ENCODE measurements at places on chromosomes 5 and 9.

DNA sequence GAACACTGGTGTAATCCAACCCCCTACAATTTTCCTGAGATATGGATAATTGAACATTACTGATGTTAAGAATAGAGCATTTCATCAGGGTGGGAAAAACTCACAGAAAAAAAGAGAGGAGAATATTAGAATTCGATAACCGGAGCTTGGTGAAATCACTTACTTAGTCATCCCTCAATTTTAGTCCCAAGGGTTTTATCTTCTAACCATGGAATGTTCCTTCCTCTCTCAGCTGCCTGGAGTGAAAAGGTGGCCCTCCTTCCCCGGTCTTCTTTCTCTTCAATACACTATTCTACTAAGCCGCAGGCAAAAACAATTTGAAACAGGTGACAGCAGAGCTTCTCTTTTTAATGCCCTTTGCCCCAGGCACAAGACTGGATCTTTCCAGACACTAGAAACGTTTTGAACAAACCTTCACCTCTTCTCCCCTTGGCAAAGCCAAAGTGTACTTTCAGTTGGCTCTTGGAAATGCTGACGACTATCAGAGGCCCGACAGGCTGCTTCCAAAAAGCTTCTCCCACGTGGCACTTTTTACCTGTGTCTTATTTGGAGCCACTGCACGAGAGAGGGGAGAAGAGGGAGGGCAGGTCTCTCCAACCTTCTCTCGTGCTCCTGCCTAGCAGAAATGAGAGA is 543.9 kb downstream of the TLE1 start:
- no peak for DNase-seq

- no peak for DNase-seq
Measured at GRCh38 chr5:125011947-125012346, 265.5 kb upstream of the ZNF608 start.

DNA sequence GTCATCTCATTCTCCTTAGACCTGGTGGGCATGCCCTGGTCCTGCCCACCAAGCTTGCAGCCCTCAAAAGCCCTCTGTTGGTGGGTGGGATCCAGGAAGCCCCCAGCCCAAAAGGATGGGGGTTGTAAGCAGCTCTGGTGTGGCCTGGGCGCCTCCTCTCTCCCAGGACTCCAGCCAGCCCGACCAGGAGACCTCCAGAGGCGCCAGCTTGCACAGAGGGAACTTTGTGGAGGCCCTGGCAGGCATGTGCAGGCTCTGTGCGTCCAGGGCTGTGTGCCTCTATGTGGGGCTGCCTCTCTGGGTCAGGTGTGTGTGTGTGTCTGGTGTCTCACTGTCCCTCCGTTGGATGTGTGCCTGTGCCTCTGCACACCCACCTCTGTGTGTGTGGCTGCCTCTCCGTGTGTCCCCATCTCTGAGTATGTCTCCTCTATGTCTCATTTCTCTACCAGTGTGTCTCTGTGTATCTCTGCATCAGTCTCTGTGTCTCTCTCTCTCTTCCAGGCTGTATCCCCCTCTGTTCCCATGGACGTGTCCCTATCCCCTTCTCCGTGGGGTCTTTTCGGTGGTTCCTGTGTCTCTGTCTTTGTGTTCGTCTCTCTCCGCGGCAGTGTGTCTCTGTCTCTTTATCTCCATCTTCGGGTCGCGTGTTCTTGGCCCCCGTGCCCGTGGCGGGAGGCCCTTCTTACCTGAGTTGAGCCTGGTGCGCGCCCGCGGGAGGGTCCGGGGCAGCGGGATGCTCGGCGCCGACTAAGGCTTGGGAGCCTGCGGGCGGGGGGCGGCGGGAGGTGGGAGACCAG is 501 bp downstream of the ENHO start:
- no peak for DNase-seq

GRCh38 chr5:161396171-161396570 is 150.4 kb downstream of the GABRB2 start:
- DNase-seq: no peak

GRCh38 chr9:135473972-135474543 is 5.5 kb upstream of the PPP1R26 start:
- DNase-seq: no peak

DNA sequence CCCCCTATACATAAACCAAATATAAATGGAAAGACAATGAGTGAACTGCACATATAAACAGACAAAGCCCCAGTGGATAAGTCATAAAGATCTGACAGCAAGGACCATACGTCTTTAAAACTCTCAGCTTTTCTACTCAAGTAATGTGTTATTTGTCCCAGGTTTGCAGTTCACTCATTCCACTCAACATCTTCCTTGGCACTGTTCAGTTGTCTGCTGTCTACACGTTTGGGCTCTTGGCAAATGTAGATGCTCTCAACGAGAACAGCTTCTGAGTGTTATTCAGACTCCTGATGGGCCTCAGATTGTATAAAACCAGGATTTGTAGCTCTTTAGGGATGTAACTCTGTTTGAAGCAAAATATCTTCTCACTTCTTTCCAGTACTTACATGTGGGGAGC is 198.2 kb upstream of the SEMA6A start:
- no peak for DNase-seq

DNA sequence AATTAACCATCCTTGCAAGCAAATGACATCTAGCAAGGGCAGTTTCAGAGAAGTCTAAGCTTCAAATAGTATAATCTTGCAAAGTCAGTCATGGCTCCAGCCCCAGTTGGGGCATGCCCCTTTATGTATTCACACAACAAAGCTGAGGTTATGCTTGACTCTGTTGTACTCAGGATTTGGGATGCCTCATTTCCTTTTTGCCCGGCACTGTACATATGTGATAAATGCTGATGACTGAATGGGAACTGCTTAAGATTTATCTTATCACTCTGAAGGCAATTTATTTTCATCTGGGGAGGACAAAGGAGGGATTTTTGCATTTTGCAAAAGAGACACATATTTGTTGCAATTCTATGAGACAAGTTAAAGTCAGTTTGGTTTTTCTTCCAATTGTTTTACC is 219.2 kb downstream of the TRPM3 start:
- no peak for DNase-seq

- DNase-seq: no peak
Measured at GRCh38 chr9:120693700-120694008, 20.6 kb downstream of the MEGF9 start.

DNA sequence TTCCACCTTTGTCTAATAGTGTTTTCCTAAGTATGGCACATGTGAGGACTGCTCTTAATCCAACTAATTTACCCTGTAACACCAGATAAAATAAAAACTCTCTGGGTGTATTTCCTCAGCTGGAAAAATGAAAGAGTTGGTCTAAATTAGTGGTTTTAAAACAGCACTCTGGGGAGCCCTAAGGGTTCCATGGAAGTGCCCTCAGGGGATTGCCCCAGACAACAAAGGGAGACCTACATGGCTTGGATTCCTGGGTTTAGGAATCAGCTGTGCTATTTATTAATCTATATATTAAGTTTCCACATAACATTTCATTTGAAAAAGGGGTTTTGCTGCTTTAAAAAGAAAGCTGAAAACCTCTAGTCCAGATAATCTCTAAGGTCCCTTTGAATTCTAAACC is 20.2 kb downstream of the ADAMTS6 start:
- DNase-seq: no peak

DNA sequence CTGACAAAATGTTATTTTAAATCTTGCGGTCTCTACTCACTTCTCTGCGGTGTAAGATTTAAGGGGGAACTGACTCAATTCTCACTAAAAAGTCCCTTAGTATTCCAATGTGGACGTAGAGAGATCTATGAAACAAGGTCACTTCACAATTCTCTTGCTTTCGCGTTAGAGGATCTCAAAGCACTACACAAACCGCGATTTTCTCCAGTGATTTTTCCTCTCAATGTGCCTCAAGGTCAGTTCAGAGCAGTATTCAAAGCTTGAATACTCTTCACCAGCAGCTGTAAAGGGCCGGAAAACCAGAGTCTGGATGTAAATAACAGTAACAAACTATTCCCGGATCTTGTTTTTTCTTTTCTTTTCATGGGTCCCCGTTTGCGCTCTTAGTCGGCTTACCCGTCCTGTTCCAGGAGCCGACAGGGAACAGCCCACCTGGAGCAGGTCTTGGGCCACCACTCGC is 128.2 kb downstream of the TMEM161B start:
- DNase-seq: peak; percentile 77

GRCh38 chr9:137555179-137555578 is 3.5 kb downstream of the MRPL41 start:
- DNase-seq: no peak

- DNase-seq: peak; percentile 34
Measured at GRCh38 chr5:100790170-100790665, 112.9 kb downstream of the ST8SIA4 start.

DNA sequence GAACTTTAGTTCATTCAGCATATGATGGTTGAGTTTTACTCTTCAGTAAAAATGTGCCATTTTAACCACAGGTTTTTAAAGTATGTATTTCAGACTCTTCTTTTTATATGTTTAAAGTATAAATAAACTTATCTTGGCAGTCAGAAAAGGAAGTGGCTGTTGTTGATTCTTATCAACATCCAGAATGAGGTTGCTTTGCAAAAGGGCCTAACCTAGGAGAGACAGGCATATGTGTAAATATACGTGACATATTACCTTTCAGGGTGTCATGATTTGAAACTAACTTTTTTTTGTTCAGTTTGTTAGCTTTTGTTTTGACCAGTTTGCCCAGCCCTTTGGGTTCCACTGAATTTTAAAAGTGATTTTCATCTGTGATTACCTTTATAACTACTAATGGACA is 7.4 kb downstream of the SMARCA2 start:
- no peak for DNase-seq

- DNase-seq: peak; percentile 72
Measured at GRCh38 chr9:97615439-97616072, 17.6 kb downstream of the TSTD2 start.

DNA sequence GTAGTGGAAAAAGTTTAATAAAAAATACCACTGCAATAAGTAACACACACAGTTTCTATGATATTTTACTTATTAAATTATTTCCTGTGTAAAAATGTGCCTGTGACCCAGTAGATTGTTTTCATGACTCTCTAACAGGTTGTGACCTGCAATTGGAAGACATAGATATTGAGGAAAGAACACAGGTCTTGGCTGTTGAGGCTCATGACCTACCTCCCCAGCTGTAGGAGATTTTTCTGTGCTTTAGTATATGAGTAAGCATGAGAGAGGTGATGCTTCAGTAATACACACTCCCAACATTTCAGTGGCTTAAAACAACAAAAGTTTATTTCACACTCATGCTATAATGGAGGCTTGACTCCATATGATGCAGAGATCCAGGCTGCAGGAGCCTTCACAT is 47.3 kb upstream of the TNC start:
- DNase-seq: no peak

- DNase-seq: no peak
Measured at GRCh38 chr5:91359962-91360609, 23.0 kb downstream of the ARRDC3 start.

DNA sequence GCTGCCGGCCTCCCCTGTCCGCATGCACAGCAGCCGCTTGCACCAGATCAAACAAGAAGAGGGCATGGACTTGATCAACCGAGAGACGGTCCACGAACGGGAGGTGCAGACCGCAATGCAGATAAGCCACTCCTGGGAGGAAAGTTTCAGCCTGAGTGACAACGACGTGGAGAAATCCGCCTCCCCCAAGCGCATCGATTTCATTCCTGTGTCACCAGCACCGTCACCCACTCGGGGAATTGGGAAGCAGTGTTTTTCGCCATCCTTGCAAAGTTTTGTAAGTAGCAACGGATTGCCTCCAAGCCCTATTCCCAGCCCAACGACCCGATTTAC is 75.3 kb downstream of the PIP5K1B start:
- no peak for DNase-seq

DNA sequence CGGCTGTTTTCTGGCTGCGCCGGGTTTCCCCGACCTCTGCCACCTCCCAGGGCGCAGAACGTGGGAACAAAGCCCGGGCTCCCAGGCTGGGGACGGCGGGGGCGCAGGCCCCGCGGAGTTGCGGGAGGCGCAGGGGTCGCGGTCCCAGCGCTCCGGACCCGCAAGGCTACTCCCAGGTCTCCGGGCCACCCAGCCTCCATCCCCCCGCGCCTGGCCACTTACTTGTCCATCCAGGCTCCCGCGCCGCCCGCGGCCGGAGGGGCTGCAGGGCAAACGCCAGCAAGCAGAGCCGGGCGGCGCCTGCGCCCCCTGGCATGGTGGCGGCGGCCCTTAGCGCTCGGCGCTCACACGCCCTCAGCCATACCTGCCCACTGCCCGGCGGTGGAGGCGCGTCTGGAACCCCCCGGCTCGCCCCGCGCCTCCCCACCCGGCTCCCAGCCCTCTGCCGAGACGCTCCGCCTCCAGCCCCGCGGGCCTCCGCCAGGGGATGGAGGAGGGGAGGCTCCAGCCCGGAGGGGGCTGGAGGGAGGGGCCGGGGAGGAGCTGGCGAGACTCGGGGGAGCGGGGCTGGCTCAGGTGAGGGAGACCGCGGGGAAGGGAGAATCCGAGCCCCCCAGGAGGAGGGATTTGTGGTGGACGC is at the start of gene ADAM19:
Gene ADAM19 (minus strand): TSS at position 395 of the 640 bp plus-strand sequence. CDS start 79 bp downstream, at position 316.
- peak; percentile 41 for DNase-seq

DNA sequence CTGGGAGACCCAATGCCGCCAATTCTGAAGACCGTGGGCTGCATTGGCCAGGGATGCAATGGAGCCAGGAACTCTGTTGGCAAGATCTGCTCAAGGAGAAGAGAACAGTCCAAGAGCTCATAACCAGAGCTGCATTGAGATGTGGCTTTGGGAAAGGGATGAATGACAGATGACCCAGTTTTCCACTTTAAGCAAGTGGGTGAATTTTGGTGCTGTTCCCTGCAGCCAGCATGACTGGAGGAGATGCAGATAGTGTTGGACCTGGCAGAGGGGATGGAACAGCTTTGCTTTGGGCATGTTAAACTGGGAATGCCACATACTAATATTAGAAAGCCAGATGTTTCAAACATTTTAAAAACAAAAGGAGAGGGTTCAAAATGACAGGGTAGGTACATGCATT is 143.1 kb downstream of the FSTL4 start:
- no peak for DNase-seq

DNA sequence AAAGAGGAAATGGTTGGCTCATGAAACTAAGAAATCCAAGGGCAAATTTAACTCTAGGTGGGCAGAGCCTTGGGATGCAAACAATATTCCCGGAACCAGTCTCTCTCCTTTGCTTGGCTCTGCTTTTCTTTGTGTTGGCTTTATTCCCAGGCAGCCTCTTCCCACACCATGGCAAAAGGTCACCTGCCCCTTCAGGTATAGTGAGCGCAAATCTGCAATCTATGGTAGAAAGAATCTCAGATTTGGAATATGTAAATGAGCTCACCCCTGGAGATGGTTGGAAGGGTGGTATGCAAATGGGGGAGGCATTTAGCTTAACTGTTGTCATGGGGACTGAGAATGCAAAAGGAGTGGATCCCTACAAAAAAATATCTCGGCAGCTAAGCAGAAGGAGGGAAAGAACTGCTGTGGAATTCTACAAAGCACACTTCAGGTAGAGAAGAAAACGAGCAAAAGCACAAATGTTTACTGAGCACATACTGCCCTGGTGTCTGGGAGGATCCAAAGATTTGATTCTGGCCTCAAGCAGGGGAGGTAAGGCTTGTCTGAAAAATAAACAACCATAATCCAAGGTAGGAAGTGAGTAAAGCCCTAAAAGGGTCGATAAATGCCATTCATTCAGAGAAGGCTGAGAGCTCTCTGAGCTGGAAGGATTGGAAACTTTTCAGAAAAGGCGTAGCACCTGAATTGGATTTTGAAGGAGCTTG is 139.7 kb downstream of the TLE1 start:
- no peak for DNase-seq

All from globus pallidus (tissue), 1 donor.